ENCODE measurements at places on chromosomes 5 and 9.
A peak's percentile ranks its signal among the peaks of the same experiment; 100 is the strongest.

DNA sequence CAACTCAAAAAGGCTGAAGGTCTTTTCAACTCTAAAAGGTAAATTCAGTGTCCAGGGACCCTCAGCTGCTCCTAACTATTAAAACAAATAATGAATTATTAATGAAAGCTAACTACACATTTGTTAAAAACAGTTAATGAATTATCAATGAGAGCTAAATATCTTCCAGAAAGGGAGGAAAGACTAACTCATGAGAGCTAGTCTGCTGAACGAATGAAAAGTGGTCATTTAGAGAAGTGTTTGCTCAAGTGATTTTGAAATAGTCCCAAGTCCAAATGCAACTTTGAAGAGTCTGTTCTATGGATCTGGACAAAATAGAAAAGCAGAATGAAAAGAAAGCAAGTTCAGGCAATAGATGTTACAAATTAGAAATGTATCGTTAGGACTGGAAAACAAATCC, 133.9 kb upstream of the SPEF2 start:
- DNase-seq: no peak

GRCh38 chr9:133707763-133708245, 30.3 kb downstream of the SARDH start:
- no peak for DNase-seq

- DNase-seq: no peak
Measured at GRCh38 chr5:170429014-170429413, 39.8 kb upstream of the KCNMB1 start.

- DNase-seq: peak; percentile 28
Measured at GRCh38 chr5:176730815-176731475, 79.4 kb upstream of the UNC5A start.

GRCh38 chr9:120928015-120928482, 1.5 kb upstream of the TRAF1 start:
- peak; percentile 69 for DNase-seq

DNA sequence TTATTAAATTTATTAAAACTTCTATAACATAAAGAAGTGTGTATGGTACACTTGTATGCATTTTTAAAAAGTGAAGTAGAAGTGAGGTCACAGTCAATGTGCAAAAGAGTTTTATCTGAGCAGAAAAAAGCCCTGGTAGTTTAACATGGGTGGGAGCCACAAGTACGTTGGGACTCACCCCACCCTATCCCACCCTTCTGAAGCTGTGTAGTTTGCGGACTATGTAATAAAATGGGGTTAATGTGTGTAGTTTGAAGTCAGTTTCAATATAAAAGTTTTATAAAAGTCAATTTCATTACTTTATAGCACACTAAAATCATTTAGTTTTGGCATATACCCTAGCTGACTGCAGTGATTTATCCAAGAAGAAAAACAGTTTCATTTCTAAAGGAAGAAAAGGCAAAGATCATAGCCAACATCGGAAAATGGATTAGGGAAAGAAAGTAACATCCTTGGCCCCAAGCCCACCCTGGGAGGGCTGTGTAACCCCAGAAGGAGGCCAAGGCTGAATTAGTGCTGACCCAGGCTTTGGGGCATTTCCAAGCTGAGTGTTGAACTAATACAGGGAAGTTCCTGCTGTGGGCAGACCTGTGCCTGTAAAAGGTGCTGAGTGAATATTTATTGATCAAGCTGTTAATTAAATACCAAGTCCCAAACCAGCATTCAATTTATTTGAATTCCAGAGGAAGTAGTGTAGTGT, 398.6 kb upstream of the ADAMTSL1 start:
- no peak for DNase-seq

DNA sequence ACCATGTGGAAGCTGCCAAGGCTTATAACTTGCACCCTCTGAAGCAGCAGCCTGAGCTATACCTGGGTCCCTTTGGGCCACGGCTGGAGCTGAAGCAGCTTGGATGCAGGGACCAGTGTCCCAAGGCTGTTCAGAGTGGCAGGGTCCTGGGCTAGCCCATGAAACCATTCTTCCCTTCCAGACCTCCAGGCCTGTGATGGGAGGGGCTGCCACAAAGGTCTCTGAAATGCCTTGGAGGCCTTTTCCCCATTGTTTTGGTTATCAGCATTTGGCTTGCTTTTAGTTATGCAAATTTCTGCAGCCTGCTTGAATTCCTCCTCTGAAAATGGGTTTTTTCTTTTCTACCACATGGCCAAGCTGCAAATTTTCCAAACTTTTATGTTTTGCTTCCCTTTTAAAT, 433.7 kb upstream of the ACO1 start:
- no peak for DNase-seq

- no peak for DNase-seq
Measured at GRCh38 chr5:176733406-176734262, 76.7 kb upstream of the UNC5A start.

DNA sequence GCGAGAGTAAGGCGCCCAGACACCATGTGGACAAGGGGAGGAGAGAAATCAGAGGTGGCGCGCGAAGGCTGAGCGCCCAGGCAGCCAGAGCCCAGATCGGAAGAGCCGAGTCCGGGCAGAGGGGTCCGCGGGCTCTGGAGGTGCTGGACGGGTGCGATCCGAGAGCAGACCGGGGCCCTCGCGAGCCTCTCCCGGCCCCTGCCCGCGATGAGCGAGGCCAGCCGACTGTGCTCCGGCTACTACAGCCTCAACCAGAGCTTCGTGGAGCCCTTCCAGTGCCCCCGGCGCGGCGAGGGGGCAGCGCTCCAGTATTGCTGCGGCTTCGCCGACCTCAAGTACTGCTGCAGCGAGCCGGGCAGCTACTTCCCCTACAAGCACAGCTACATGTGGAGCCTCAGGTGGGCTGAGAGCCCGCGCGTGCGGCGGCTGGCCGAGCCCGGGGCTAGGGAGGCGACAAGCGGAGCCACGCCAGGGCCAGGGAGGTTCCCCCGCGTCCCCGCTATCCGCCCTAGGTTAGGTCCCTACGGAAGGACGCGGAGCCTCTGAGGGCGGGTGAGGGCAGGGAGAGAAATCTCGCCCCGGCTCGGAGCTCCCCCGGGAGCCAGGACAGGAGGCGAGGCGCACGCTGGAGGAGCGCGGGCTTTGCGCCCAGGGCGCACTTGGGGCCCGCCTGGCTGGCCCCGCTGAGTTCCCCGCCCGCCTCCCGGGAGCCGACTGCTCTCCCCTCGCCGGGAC, at the start of gene SHISAL2B:
Gene SHISAL2B, plus strand, starts transcription at position 87 of the 735 bp plus-strand sequence. Its CDS starts 121 bp downstream, at position 208.
- no peak for DNase-seq
